ENCODE measurements at places on chromosomes 7 and 10.
A peak's percentile ranks its signal among the peaks of the same experiment; 100 is the strongest.

- no peak for DNase-seq
These were observed 60.5 kb upstream of the BET1 start for GRCh38 chr7:94064541-94065191.

GRCh38 chr7:148914208-148914777 lies 30.2 kb upstream of the EZH2 start:
- DNase-seq: no peak

DNA sequence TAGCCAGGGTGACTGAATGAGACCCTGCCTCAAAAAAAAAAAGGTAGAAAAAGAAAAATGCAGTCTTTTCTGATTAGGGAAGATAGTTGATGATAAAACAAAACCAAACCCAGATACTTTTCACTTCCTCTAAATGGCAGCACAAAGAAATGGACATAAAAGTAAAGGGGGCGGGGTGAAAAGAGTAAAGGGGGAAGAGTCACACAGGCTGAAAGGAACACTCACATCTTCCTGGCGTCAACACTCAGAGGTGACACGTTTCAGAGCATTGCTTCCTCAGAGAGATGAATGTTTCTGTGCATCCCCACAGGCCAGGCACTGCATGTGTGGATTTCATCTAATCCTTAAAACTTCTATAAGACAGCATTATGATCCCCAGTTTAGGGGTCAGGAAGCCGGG lies 81.2 kb downstream of the HIPK2 start:
- DNase-seq: no peak

- no peak for DNase-seq
These were observed 14.4 kb upstream of the PCBD1 start for GRCh38 chr10:70902661-70903261.

DNA sequence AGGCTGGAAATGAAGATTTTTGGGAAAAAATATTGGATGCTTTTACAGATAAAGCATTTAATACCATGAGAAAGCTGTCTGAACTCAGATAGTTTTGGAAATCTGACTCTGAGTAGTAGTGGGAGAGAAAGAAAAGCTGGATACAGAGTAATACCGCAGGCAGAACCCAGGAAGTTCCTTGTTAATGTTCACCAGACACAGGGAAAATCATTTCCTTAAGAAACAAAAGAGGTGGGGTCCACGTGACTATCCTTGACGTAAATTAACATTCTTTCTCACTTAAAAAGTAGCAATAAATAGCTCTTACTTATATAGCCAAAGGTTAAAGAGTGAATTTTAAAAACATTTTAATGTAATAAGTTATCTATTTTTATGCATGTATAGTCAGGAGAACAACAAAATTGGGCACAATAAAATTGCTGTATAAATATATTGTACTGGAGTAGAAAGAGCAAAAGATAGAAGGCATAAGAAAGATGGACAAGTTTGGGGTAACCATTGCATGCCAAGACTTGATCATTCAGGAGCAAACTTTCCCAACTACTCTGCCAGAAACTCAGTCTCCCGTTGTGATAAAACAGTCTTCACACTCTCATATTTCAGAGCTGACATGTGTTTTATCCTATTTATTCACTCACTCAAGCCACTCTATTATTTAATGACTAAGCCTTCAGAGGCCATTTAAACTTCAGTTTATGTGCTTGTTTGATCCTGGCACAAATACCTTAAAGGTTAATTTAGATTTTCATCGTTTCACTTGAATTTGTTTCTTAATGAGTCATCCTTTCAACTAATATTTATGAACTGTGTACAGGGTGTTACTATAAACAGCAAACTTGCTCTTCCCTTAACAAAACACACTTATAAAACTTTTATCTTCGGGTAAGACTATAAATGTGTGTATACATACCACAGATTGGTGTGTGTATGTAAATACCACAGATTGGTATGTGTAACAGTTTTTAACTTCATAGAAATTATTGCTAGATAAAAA lies 143.1 kb downstream of the GNAI1 start:
- DNase-seq: no peak

DNA sequence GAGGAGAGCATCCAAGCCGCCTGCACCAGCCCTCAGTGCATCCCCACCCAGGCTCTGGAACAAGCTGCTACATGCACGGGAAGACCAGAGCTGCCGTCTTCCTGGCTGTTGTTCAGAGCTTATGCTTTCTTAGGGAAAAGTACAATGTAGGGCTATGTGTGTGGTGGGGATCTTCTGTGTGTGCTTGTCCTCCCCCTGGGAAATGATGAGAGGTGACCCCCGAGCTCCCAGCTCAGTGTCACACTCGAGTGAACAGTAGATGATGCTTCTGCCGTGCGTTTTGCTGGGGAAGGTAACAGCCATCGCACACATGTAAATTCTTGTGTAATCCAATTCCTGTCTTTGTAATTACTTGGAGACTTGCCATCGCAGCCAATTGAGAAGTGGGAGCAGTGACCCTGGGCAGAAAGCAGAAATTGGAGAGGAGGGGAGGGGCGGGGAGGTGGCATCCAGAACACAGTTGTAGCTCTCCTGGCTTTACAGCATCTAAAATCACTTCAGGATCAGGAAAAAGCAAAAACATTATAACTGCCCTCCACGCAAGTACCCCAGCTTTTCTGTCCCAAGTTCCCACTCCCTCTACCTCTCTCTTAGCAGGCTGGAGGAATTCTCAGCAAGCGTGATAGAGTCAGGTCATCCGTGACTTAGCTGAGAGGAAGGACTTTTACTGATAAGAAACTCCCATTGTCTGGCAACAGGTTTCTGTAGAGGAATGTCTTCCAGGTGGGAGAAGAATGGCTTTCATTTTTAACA lies 149.6 kb downstream of the TCF7L2 start:
- DNase-seq: peak; percentile 37

GRCh38 chr7:134300988-134301387 lies 15.7 kb downstream of the SLC35B4 start:
- DNase-seq: no peak

DNA sequence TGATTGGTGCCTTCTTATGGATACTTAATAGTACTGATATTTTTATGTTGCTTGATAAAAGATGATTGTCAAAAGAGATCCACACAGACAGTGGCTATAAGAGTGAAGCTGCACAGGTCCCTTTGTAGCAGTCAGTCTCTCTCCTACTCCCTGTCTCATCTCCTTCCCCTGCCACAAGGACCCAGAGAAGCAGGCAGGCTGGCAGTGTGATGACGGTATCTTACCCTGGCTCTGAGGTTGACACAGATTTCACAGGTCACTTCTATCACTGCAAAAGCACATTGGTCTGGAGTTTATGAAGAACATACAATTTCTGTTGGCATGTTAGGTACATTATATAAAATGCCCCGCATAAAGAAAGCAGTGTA lies 64.4 kb upstream of the AHR start:
- DNase-seq: no peak

- no peak for DNase-seq
These were observed 295.2 kb downstream of the GATA3 start for GRCh38 chr10:8349610-8350249.

DNA sequence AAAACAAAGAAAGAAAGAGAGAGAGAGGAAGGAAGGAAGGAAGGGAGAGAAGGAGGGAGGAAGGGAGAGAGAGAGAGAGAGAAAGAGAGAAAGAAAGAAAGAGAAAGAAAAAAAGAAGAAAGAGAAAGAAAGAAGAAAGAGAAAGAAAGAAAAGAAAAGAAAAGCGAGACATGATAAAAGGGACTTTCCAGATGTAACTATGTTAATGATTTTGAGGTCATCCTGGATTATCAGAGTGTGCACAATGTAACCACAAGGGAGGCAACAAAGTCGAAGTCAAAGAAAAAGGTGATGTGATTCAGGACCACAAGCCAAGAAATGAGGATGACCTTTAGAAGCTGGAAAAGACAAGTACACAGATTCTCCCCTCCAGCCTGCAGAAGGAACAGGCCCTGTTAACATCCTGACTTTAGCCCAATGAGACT lies 48.9 kb upstream of the PAX2 start:
- no peak for DNase-seq

Measured in NCI-H526 treated with DMSO at 0.1 percent for 48 hours (cell line).